GM12865 (cell line): ENCODE measurements at places on chromosomes 11 and 22.

GRCh38 chr22:22423681-22424080, 84.9 kb downstream of the ZNF280B start:
- no peak for DNase-seq

DNA sequence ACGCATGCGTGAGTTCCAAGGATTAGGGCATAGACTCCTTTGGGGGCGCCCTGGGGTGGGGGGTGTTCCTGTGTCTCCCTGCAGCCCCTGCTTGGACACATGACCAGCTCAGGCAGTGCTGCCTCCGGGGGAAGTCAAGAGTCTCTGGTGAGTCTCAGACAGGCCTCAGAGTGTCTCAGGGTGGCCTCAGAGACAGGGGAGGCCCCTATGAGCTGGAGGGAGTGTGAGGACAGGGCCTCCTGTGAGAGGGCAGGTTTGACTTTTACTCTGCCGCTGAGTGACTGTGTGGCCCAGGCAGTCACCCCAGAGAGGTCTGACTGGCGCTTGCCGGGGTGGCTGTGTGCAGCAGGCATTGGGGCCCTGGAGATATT, 41.2 kb upstream of the KCNQ1OT1 start:
- DNase-seq = no peak

GRCh38 chr22:47154621-47155081, 392.2 kb downstream of the TBC1D22A start:
- no peak for DNase-seq

GRCh38 chr11:1153105-1153950, 4.4 kb upstream of the MUC5AC start:
- DNase-seq = no peak

GRCh38 chr11:133957900-133958299, 1.1 kb upstream of the IGSF9B start:
- no peak for DNase-seq

- no peak for DNase-seq
Measured at GRCh38 chr22:39818094-39818493, 75.5 kb downstream of the ENTHD1 start.

DNA sequence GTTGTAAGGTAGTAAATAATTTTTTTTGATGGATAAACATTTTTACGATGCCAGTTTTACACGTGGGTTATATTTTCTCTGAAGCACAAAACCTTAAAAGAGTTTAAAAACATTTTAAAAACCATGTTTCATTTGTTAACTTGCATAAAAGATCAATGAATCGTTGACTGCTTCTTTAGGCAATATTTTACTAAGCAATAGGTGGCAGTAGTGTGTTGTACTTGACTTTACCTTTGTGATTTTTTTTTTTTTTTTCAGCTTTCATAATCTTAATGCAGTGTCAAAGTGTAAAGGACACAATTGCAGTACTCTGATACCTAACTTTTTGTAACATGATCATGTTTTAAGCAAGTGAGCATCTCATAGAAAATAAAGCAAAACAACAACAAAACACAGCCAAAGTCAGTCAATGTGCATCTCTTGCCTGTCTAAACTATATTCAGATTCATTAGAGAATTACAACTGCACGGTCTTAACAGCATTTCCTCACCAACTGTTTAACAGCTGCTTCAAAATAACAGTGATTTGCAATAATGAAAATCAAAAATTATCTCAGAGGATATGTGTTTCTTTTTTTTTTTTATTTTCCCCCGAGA, 27.7 kb downstream of the DNAJC24 start:
- peak; percentile 17 for DNase-seq

GRCh38 chr22:17164392-17165024, 5.4 kb upstream of the HDHD5 start:
- no peak for DNase-seq

- DNase-seq = no peak
Measured at GRCh38 chr11:31823644-31824331, 12.7 kb upstream of the PAX6 start.

GRCh38 chr11:57081356-57081755, 92.6 kb downstream of the OR5AK2 start:
- no peak for DNase-seq

DNA sequence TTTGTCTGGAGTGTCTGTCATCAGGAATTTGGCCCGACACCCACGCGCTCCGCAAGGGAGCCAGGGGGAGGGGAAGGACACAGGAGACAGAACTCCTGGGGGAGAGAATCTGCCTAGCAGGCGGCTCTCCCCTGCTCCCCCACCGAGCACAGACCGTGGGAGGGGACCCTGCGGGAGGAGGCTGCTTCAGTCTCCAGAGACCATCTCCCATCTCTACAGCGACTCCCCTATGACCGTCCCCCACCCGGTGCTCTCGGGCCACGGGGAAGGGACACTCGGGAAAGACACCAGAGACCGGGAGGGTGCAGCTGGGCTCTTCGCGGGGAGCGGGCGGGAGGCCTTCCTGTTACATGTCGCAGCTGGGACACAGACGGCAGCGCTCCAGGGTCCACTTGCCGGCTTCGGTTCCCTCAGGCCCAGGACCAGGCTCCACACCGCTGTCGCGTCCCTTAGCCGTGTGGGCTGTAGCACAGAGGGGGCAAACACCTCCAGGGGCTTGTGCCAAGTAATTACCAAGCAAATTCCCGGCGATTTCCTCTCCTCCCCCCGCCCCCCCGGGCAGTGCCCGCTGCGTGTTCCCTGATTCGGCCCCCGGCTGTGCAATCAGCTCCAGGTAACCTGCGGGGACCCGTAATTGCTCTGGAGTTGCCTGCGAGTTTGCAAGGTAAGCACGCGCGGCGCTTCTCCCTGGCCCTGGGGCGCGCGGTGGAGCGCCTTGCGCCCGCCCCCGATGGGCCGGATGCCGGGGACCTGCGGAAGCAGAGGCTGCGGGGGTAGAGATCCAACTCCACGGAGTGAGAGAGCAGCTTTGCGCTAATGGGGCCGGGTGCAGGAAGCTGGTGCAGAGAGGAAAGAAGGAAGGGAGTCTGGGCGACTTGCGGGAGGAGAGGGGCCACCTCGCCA, 155.1 kb upstream of the CADM1 start:
- peak; percentile 3 for DNase-seq

DNA sequence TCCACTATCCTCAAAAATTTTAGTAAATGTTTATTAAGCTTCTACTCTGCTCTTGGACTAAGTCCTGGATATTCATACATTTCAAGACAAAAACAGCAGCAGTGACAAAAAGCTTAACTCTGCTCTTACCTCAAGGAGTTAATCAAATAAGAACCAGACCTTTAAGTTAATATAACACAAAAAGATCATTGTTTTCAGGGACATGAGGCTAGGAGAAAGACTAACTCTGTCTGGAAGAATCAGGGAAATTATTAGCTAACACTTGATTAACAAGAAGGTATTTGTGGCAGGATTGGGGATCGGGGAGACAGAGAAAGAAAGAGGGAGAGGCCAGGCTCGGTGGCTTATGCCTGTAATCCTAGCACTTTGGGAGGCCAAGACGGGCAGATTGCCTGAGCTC, 74.4 kb downstream of the PPP2R1B start:
- no peak for DNase-seq

DNA sequence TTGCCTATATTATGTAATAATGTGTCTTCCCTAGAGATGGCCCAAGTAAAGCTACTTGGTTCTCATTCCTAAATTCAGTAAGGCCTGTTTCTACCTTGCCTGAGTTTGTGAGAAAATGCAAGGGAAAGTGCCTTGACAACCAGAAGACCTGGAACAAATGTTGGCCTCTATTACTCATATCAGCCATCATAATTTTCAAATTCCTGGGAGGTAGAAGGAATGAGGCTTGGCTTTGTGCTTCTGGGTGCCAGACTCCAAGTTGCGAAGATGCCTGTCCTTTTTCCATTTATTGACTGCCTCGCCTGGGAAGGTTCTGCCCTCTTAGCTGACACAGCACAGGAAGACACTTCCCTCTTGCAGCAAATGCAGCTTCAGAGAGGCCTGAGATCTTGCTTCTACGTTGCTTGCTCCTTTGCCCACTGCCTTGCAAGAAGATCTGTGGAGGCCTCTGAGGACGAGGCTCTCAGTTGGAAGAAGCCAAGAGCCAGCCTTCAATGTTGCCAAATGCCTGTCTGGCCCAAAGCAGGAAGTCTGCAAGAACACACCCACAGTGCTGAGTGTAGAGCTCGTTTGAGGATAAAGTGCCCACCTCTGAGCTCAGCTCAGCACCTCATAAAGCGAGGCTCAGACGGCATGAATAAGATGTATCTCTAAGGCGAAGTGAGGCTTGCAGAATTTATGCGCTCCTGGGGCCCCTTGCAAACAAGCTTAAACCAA, 120.1 kb downstream of the GALNT18 start:
- DNase-seq = no peak

- DNase-seq = no peak
Measured at GRCh38 chr11:8839957-8840945, 70.7 kb upstream of the AKIP1 start.

DNA sequence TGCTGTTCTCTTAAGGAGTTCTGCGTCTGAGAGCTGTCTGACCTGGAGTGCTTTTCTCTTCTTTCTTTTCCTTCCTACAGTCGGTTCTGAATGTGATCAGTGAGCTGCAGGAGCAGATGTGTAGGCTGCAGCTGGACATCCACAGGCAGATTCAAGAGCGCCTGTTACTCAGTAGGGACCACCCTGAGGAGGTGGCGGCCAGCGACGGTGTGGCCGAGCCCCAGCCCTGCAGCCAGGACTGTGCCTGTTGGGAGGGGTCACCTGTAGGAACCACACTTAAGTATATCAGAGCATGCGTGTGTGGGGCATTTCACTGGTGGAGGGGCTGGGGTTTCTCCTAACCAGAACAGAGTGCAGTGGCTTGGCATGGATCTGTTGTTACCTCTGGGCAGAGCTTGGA, 56.3 kb downstream of the CYB5R2 start:
- no peak for DNase-seq

DNA sequence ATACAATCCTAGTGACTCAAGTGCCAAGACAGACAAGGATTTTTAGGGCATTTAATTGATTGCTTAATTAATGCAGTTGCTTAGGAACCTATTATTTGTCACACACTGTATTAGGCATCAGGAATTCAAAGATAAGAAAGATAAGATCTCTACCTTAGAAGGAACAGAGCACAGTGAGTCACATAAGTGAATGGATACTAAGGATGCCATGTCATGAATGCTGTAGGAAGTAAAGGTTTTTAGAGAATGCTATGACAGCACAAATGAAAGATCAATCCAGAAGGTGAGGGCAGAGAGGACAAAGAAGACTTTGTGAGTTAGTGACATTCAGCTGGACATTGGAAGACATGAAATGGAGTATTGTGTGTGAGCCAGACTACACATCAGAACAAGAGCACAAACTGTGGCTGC, 147.9 kb upstream of the DDI1 start:
- DNase-seq = no peak

DNA sequence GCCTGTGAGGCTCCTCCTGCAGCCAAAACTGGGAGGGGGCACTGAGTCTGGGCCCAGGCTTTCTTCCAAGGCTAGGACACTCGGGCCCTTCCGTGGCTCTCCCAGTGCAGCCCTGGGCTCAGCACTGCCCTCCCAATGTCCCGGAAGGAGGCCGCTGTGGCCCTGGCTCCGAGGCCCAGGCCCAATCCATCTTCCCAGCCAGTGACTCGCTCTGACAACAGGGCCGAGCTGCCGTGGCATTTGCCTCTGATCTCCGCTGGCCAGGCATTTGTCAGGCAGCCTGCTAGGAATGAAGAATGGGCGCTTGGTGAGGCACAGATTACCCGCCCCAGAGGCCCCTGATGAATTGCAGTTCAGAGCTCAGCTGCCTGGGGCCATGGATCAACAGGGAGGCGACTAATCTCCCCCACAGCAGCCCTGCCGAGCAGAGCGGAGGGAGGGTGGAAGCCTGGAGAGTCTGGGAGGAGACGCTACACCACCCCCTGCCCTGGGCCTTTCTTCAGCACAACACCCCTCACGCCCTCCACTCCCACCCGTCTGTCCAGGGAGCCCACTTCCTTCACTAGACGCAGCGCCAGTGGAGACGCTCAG, 8.3 kb downstream of the FXYD2 start:
- peak; percentile 37 for DNase-seq

DNA sequence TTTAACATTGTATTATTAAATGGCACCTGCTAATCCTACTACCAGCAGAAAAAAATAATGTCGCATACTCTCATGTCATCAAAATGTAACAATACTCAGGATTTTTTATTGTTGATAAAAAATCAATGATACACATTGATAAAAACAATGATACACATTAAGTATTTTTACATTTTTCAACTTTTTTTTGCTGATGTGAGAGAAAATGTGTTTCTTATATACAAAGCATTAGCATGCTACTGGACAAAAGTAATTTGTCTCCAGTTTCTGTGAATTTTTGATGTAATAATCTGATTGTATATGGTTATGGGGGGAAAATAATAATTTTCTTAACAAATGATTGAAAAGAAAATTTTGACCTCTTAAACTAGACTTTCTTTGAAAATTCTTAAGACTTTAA, 1256.6 kb upstream of the CNTN5 start:
- no peak for DNase-seq

DNA sequence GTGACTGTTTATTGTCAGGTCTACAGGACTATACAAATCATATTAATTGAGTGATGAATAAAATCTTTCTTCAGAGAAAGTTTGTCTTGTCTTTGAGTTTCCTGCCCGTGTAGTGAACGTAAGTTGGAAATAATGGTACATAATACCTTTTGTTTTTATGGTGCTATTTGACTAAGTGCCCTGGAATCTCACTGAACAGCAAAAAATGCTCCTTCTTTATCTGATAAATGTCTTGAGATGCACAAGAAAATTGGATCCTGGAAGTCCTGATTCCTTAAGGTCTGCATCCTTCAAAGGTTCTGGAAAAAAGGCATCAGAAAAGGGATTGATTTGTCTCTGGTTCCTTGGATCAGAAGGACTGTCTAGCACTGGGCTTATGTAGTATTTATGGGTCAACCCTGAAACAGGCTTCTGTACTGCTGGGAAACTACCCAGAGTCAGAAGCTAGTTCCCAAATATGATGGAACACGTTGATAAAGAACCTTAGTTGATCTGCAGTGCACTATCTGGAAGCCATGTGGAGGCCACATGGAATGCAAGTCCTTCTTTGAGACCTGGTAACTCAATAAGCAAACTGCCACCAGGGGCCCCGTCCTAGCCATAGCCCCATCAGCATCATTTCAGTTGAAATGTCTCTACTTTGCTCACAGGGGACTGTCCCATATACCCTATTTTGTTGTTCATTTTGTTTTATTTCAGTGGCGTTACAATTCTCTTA, 100.6 kb upstream of the CD44 start:
- DNase-seq = peak; percentile 21

GRCh38 chr11:6225896-6226295, 8.5 kb downstream of the FHIP1B start:
- no peak for DNase-seq

GRCh38 chr11:30801357-30801756, 215.2 kb upstream of the MPPED2 start:
- DNase-seq = no peak

GRCh38 chr11:68384530-68385081, 72.2 kb downstream of the LRP5 start:
- no peak for DNase-seq

- peak; percentile 48 for DNase-seq
Measured at GRCh38 chr11:12808519-12808918, 134.3 kb downstream of the TEAD1 start.
